ENCODE measurements at places on chromosomes 7 and 10.

- no peak for DNase-seq
Observed at GRCh38 chr10:6522230-6522629, 57.8 kb downstream of the PRKCQ start.

DNA sequence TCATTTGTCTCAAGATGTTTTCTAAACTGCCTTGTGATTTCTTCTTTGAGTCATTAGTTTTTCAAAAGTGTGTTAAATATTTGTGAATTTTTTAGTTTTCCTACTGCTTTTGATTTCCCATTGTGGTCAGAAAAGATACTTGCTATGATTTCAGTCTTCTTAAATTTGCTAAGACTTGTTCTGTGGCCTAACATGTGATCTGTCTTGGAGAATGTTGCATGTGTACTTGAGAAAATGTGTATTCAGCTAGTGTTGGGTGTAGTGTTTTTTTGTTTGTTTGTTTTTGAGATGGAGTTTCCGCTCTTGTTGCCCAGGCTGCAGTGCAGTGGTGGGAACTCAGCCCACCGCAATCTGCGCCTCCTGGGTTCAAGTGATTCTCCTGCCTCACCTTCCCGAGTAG is 28.6 kb downstream of the BMPR1A start:
- DNase-seq: no peak

GRCh38 chr10:36650274-36650673 is 475.1 kb upstream of the ANKRD30A start:
- DNase-seq: no peak

DNA sequence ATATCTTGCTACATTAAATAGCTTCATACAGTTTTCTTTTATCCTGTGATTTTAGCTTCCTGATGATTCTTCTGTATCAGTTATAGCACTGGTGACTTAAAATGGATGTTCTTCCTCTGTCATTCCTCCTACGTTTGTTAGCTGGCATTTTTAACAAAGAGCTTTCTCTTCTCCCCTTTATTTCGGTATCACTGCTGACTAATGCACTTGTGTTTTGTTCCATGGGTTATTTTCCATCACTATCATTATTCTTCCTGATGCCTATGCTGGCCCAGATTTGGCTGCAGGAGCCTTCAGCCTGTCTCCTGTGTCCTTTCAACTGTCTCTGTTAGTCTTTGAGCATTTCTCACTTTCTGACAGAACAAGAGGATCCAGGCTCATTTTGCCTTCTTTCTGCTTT is 13.1 kb downstream of the BMS1 start:
- DNase-seq: no peak

DNA sequence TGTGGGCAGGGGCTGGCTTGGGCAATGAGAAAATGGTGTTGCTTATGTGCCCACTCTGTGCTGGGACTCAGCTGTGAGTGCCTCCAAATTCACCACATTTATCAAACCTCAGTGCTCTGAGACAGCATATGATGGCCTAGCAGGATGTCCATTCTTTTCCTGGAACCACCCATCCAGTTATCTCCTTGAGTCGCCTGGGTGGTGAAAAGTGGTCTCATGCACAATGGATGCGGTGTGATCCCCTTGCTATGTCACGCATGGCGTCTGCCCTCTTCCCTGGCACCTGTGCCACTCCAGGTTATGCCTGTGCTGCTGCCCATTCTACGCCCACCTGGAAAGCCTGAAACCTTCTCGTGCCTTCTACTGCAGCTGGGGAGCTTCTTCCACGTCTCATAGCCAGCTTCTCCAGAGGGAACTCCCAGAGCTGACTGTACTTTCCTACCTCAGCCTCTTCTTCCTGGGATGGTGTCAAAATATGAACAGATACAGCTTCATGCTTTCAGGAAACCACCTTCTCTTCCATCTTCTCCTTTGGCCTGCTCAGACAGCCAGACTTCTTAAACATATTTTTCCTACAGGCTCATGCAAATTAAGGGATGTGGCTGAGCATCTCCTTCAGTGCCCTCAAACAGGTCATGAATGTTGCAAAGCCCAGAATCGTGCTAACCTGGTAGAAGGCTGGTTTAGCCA is 147.3 kb downstream of the PFKFB3 start:
- DNase-seq: no peak

DNA sequence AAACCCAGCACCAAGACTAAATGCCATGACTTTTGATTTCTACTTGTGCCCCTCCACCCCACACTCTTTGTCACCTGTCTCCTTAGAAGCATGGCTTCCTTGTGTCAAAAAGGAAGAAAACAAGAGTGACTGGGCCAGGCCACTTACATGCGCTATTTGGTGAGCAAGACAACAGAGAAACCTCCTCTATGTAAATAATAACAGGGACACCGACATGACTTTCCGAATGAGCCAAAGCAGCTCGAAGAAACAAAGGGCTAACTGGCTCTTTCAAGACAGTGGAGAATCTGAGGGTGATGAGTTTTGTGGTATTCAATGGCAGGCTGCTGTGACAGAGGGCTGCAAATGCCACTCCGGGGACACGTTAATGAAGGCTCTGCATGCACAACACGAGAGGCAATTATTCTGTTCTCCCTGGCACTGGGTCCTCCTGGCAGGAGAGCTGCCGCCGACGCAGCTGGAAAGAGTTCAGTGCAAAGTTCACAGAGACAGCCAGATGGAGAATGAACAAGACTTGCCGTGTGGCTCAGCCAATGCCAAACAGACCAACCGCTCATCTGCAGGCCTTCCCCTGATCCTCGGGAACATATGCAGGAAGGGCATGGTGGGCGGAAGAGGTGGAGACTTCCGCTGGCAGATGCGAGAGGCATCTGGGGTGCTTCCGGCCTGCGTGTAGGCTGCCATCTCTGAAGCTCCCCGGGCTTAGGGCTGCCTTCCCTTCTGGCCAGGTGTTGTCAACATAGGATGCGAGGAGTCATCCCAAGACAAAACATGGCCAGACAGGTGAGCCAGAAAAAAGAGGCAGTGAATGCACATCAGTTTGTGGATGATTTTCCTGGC is 59.1 kb upstream of the SMNDC1 start:
- no peak for DNase-seq

- no peak for DNase-seq
Observed at GRCh38 chr10:114629824-114630730, 28.0 kb downstream of the ABLIM1 start.

DNA sequence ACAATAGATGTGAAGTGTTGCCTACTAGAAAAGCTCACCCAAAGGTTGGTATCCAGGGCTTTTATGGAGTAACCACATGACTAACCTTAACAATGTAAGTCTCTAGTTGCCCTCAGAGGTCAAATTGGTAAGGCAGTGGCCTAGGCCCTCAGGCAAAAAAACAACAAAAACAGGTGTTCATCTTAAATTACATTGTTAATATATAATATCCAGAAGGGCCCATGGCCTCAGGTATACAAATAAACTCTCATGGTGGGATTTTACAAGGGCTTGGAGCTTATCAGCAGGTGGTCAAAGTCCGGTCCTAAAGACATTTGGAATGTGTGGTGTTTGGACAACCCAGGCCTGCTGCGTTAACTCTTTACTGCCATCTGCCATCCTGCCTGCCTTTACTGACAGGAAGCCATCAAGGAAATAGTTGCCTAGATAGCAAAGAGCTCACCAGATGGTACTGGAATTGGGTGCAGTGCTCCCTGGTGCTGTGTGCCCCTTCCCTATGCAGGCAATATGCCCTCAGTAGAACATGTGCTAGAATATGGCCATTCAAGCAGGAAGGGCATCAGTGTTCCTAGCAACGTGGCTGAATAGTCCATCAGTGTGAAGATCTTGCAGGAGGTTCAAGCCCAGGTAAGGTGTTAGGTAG is 36.2 kb downstream of the TOMM7 start:
- DNase-seq: no peak

DNA sequence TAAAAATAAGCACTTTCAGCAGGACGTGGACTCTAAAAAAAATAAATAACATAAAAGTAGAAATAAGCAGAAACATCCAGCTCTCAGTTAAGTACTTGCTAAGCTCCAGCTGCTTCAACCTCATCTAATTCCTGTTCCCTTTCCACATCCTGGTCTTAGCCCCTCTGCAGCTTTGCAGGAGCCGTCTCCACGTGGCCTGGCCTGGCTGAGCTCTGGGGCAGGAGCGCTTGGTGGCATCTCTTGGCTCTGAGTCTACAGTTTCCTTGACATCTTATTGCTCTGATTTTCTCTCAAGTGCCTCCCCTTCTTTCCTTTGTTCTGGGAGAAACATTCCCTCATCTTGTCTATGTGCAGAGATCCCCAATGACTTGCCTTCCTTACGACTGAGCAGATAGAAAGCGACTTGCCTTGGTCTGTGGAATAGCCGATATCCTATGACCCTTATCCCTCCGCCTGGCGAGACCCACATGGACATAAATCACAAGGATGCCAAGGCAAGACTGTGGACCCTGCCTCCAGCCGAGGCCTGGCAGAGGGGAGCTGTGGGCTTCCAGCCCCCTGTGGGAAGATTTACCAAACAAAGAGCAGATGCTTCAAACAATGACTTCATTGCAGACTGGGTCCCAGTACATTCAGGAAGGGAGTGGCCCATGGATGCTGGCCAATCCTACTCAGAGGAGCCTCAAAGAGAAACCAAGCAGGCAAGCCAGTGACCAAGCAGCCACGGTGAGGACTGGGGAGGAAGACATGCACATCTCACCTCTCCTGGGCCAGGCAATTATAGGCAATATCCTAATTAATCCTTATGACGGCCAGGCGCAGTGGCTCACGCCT is 61.9 kb downstream of the SPOCK2 start:
- no peak for DNase-seq

DNA sequence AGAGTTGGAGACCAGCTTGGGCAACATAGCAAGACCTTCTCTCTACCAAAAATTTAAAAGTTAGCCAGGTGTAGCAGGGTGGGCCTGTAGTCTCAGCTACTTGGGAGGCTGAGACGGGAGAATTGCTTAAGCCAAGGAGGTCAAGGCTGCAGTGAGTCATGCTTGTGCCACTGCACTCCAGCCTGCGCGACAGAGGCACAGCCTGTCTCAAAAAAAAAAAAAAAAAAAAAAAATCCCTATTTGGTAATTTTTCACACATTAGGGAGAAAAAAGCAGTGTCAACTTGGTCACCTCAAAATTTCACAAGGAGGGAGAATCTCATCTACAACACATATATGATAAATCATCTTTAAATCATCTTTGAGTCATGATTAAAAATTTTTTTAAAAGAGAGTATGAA is 6.4 kb upstream of the ZNF398 start:
- no peak for DNase-seq

DNA sequence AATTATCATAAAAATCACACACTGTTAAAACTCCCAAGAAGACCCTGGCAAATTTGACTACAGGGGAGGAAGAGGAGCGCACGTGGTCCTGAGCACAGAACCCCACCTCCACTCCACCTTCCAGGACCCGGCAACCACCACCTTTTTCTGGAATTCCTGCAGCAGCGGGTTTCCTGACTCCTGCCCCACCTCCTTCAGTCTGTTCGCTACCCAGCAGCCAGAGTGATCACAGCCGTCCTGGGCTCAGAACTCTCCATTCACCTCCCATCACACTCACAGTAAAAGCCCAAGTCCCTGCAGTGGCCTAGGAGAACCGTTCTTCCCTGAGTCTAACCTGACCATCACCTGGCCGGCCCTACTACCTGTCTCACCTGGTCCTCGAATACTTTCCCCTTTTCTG is 107.4 kb upstream of the FAM204A start:
- DNase-seq: no peak

GRCh38 chr10:13698217-13698616 is 111.5 kb downstream of the PRPF18 start:
- DNase-seq: no peak

GRCh38 chr10:110495731-110496552 is 1.8 kb upstream of the DUSP5 start:
- peak; percentile 65 for DNase-seq

GRCh38 chr7:2926896-2927405 is 82.8 kb upstream of the GNA12 start:
- DNase-seq: peak; percentile 19

DNA sequence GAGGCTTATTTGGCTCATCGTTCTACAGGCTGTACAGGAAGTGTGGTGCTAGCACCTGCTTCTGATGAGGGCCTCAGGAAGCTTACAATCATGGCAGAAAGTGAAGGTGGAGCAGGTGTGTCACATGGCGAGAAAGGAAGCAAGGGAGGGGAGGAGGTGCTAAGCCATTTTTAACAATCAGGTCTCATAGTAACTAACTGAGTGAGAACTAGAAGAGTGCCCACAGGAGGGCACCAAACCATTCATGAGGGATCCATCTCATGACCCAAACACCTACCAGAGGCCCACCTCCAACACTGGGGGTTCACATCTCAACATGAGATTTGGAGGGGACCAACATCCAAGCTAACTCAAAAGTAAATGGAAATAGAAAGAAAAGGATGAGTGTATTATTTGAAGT is 78.1 kb downstream of the CXCL12 start:
- DNase-seq: no peak

DNA sequence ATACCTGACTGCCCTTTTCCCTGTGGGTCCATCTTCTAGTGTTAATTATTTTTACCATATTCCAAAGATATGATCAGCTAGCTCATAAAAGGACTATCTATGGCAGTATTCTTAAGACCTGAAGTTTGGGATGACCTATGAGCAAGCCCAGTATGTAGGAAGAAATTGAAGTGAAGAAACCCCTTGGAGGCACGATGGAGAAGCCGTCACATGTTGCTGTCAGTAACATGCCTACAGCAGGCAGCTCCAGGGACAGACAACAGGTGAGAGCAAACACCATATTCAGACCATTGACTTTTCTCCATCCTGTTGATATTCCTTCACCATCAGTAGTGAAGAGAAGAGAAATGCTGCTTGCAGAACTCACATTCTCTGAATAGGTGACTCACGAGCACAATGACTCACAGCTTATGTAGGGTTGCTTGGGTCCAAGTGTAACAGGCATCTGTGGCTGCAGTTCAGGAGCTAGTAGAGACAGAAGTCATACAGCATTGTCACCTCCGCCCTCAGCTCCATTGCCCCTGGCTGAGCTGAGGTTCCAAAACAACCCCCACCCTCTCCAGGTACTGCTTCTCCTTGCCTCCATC is 8.4 kb upstream of the LYZL2 start:
- no peak for DNase-seq

All from activated naive CD4-positive, alpha-beta T cell treated with anti-CD3 and anti-CD28 coated beads, Interleukin-2, amount 10 ng/mL, durations not matched to agents 7 days and 5 days (primary cell).